ENCODE measurements at places on chromosomes 11 and 22.
A peak's percentile ranks its signal among the peaks of the same experiment; 100 is the strongest.

DNA sequence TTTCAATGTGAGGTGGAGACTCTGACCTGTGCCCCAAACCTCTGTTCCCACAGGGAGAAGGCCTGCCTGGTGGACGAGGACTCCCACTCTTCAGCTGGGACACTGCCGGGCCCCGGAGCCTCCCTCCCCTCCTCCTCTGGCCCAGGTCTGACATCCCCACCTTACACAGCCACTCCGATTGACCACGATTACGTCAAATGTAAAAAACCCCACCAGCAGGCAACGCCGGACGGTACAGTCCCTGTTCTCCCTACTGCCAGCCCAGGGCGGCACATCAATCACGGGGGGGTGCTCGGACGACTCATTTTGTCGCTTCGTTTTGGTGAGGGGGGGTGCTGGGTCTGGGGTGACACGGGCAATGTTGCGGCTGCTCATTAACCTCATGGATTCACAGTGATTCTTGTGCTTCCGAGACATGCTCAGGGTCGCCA lies 83.3 kb upstream of the SUSD2 start:
- DNase-seq, result no peak

DNA sequence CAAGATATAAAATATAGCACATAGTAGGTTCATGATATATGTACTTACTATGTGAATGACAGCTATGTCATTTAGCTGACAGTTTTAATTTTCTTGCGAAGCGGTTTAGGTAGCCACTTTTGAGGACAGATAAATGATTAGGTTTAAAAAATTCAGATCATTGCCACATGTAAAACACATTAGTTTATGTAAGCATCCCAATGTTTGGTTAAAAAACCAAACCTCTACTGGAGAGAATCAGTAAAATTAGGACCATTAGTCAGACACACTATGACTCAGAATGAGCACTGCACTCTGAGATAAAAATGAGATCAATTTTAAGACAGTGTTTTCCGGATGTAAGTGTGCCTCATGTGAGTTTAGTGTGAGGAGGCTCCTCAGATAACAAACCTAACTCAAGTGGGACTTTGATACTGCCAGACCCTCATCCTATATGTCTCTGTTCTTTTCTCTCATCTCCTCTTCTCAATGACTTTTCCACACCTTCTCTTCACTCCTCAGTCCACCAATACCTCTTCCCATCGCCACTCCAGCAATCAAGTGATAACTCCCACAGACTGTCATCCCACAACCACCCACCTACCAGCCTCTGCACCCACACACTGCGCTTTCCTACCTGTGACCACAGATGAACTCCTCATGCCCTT lies 6.8 kb upstream of the OR2AT4 start:
- no peak for DNase-seq

GRCh38 chr22:41925783-41926460 lies 684 bp downstream of the TNFRSF13C start:
- no peak for DNase-seq

DNA sequence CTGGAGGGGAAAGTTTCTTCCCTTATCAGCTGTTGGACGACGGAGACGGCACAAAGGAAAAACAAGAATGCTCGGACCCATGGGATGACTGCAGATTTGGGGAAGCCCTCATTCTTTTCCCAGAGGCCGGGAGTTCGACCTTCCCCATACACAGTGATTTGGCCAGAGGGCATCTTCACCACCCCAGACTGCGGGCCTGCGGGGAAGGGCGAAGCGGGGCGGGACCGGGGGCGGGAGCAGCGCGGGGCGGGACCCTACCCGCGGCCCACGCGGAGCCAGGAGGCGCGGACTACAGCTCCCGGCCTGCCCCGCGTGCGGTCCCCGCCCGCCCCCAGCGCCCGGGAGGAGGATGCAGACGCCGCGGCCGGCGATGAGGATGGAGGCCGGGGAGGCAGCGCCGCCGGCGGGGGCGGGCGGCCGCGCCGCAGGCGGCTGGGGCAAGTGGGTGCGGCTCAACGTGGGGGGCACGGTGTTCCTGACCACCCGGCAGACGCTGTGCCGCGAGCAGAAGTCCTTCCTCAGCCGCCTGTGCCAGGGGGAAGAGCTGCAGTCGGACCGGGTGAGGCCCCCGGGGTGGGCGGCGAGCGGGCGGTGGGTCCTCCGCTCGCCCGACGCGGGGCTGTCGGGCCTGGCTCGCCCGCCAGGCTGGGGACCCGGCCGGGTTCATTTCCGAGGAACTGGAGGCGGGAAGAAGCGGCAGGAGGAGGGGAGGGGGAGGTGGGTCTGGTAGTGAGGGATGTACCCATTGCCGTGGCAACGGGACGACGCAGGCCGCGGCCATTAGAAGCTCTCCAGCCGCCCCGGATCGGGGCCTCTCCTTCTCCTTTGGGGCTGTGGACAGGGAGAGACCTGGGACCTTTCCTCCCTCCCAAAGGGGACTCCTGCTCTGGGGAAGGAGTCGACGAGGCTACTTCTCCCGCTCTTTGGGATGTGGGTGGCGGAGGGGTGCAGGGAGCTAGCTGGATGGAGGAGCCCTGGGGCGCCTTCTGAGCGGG lies at the start of gene KCTD17:
KCTD17 (plus strand) TSS at position 352 of the 995 bp plus-strand sequence; CDS start at position 371, 19 bp downstream.
- peak; percentile 24 for DNase-seq

- no peak for DNase-seq
These were observed 37.4 kb downstream of the PAK1 start for GRCh38 chr11:77436506-77436905.

- no peak for DNase-seq
These were observed 30.5 kb upstream of the PPARA start for GRCh38 chr22:46119729-46120419.

Measured in NCI-H510A (cell line).